ENCODE measurements at places on chromosomes 6 and 20. TPM values are rescaled to one million over a fixed set of nuclear protein-coding genes. Genes with fewer than 3 reads are reported as not detected.

The HMGCLL1 gene
- 2.2 TPM for total RNA-seq

DNA sequence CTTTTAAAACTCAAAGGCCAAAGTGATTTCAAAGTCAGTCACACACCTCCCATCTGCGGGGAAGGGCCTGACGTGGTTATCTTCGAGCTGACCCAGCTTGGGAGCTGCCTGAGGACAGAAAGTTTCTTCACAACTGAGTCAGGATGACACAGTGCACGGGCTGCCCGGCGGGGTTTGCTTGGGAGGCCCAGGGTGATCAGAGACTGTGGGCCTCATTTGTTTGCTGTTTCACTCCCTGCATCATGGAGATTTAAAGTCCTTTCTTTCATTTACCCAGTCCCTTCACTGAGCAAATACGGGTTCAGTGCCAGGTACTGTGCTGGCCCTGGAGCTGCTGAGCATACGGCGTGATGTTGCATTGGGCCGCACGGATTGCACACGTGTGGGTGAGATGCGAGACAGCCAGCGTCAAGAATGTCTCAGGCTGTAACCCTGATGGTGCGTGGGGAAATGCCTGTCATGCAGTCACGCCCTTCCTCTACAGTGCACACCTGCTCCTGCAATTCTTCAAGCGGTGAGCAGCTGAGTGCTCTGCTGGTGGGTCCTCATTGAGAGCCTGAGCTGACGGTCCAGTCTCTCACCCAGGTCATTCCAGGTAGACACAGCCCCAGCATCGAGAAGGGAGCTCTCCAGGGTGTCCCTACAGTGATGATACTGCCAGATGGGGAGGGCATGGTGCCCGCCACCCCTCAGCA lies 82.7 kb upstream of the PMEPA1 start:
- no peak for DNase-seq

DNA sequence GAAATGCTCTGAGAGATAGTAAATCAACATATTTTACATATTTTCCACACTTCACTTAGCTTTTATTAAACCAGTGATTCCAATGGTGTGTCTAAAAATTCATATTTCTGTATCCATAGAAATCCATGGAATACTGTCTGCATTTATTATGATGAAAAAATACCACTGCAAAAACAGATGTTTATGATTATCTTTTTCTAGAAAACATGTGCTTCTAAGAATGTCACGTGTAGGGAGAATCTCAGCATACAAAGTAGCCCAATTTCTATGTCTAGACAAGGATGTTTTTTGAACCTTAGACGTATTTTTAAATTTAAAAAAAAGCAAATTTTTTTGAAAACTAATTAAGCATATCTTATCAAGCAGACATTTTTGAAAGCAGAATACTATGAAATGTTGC lies 622.4 kb downstream of the TENT5A start:
- no peak for DNase-seq

GRCh38 chr20:23438661-23439060 lies 824 bp upstream of the CSTL1 start:
- DNase-seq = no peak

The OR12D3 gene
- total RNA-seq = not detected

The MATN4 gene
- total RNA-seq = not detected

The TRIM10 gene
- not detected for total RNA-seq

The MYB gene
- 0.27 TPM for total RNA-seq

The APOM gene
- 0.87 TPM for total RNA-seq

The ZSWIM3 gene
- 2.1 TPM for total RNA-seq

The PTK6 gene
- total RNA-seq = 0.11 TPM

The CCR6 gene
- total RNA-seq = not detected

- no peak for DNase-seq
Measured at GRCh38 chr20:47466213-47466612, 35.5 kb upstream of the NCOA3 start.

- no peak for DNase-seq
Measured at GRCh38 chr6:37502703-37503291, 3.1 kb upstream of the CCDC167 start.

DNA sequence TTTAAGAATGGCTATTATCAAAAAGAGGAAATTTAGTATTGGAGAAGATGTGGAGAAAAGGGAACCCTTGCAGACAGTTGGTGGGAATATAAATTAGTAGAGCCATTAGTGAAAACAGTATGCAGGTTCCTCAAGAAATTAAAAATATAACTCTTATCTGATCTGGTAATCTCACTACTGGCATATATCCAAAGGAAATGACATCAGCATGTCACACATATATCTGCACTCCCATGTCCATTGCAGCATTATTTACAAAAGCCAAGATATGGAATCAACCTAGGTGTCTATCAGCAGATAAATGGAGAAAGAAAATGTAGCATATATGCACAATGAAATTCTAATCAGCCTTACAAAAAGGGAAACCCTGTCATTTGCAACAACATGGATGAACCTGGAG lies 2.6 kb downstream of the SIRPG start:
- DNase-seq = no peak

DNA sequence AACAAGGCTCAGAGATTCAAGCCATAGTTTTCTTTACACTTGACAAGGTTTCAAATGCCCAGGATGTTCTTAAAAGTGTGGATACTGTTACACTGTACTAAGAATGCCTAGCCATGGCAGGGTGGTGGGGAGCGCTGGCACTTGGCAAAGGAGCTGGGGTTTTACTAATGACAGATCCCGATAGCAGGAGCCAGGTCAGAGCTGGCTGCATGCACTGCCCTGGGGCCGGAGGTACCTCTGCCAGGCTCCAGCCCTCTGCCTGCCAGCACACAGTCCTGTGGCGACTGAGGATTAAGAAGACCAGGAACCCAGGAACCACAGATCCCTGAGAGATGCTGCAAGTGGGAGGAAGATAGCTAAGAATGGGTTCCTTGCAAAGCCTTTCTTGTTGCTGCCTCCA lies 260.3 kb downstream of the ALDH8A1 start:
- peak; percentile 76 for DNase-seq

The FLRT3 gene
- 0.22 TPM for total RNA-seq

- DNase-seq = no peak
Measured at GRCh38 chr6:48318670-48319069, 207.7 kb upstream of the PTCHD4 start.

DNA sequence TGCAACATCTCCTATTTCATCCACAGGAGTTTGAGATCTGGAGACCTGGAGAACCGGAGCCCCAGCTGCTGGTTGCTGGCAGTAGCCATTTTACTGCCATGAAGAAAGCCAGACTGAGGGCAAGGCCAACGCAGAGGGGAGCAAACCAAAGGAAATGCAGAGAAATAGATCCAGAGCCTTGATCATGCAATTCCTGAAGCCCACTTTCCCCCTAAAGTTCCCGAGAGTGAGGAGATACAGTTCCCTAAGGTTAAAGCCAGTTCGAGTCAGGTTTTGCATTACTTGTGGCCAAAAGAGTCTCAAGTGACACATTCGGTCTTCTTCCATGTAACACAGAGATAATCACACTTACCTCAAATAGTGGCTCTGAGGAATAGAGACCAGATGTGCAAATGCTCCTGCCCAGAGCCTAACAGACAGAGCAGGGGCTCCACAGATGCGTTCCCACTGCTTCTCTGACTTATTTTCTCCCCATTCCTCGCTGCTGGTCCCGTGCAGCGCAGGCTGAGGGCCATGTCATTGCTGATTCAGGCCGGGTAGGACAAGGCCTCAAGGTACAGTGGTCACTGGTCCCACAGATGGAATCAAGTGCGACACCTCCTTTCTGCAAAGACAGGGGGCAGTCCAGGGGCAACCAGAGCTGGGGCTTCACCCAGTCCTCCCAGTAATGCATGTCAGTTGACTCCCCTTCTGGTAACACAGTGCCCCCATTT lies 35.1 kb upstream of the NFATC2 start:
- no peak for DNase-seq

DNA sequence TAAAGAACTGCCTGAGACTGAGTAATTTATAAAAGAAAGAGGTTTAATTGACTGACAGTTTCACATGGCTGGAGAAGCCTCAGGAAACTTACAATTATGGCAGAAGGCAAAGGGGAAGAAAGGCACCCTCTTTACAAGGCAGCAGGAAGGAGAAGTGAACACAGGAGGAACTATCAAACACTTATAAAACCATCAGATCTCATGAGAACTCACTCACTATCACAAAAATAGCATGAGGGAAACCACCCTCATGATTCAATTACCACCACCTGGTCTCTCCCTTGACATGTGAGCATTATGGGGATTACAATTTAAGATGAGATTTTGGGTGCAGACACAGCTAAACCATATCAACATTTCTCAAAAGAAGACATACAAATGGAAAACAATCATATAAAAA lies 266.3 kb downstream of the EPM2A start:
- no peak for DNase-seq

All from Right ventricle myocardium inferior (tissue), 1 donor.